KBM-7 (cell line): ENCODE measurements at places on chromosomes 13 and 19.

- no peak for DNase-seq
Observed at GRCh38 chr13:100526318-100527000, 62.1 kb downstream of the GGACT start.

- DNase-seq: no peak
Observed at GRCh38 chr19:15398501-15399233, 19.1 kb upstream of the AKAP8 start.

DNA sequence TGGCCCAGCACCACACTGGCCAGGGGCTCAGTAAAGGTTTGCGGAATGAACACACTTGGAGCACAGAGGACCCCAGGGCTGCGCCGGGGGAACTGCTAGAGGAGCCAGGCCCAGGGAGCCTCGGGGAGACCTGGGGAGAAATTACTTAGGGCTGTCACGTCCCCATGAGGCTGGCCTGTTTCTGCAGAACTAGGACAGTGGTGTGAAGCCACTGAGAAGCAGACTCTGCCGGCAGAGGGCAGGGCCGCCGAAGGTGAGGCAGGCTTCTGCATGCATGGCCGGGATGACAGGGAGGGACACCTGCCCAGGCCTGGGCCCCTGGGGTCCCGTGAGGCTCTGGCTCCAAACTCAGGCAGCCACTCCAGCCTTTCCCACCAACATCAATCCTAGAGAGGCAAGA is 26.4 kb downstream of the ELAVL1 start:
- DNase-seq: no peak

GRCh38 chr19:13784731-13785452 is 10.4 kb upstream of the ZSWIM4 start:
- DNase-seq: peak; percentile 73
